NCI-H524 treated with DMSO at 0.1 percent for 48 hours (cell line): ENCODE measurements at places on chromosomes 11 and 22.

- DNase-seq: no peak
Observed at GRCh38 chr11:64356498-64357411, 2.2 kb upstream of the RPS6KA4 start.

- DNase-seq: no peak
Observed at GRCh38 chr11:123061403-123062157, at the start of gene HSPA8. TSS of gene HSPA8 (minus strand) at chr11:123062136. CDS start at chr11:123061324, 812 bp downstream.

- no peak for DNase-seq
Observed at GRCh38 chr11:20669820-20670684, 666 bp downstream of the NELL1 start.

- no peak for DNase-seq
Observed at GRCh38 chr22:49929994-49930575, 11.7 kb downstream of the CRELD2 start.

DNA sequence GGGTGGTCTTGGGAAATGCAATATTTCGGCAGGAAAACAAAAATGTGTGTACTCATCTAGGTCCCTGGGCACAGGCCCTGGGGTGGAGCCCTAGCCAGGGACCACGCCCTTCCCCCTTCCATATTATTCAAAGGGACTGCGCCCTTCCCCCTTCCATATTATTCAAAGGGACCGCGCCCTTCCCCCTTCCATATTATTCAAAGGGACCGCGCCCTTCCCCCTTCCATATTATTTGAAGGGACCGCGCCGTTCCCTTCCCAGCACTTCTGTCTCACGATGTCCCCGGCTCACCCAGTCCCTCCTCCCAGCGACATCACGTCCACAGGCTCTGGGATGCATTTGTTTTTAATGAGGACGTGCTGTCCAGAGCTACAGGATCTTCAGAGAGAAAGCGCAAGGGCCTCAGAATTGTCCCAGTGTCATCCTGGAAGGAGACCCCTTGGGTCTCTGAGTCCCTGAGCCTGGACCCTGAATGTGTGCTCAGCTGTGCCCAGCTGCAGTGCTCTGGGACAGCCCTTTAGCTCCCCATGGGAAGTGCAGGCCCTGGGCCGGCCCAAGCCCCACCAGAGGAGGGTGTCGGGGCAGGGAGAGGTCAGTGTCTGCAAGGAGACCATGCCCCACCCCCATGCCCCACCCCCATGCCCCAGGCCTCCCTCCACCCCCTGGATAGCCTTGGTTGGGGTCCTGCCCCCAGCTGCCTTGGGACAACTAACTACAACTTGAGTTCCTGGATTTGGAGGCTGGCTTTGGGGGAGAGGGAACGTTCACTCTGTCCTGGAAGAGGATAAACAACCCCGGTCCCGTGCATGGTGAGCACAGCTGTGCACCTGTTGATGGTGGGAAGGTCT lies 810.0 kb downstream of the BRD1 start:
- no peak for DNase-seq

DNA sequence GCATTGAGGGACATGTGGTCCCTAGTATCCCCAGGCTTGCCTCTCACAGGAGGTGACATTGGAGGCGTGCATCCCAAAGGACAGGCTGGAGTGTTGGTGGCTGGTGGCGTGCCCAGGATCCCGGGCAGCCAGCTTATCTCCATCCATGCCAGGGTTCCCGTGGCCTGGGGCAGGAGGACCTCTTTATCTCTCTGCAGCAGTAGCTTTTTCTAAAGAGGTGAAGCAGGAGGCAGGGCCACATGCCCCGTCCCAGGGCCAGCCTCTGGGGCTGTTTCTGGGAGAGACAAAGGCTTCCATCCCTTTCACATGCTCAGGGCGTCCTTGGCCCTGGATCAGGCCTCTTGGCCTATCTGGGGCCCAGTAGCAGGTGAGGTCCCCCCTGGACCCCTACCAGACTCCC lies 19.7 kb downstream of the PARVG start:
- DNase-seq: no peak

GRCh38 chr11:24375931-24376330 lies 120.9 kb upstream of the LUZP2 start:
- no peak for DNase-seq

DNA sequence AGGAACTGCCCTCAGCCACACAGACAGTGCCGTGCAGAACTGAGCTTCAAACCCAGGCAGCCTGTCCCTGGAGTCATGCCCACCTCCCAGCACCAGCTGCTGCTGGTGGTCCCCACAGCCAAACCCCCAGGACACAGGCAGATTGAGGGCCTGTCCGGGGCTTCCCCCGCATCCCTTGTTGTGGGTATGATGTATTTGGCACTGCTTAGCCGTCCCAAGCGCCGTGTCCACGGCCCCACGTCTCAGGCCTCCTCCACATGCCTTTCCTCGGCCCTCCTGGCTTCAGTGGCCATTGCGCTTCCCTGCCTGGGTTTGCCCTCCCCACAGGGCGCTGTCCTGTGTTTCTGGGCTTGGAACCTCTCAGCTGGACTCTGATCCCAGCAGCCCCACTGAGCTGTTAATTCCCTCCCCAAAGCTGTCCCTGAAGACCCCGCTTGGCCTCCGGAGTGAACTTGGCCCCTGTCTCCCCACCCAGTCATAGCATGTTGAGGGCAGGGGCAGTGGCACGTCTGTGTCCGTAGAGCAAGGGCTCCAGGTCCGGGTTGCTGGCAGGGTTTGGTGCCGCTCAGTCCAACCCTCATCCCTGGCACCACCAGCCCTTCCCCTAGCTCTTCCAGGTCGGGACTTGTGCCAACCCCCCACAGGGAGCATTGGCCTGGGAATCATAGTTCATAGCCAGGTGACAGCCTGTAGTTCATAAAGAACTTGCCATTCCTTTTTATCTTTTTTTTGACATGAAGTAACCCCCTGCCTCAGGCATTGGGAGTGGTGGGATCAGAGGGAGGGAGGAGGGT lies 34.5 kb upstream of the TEF start:
- DNase-seq: no peak

DNA sequence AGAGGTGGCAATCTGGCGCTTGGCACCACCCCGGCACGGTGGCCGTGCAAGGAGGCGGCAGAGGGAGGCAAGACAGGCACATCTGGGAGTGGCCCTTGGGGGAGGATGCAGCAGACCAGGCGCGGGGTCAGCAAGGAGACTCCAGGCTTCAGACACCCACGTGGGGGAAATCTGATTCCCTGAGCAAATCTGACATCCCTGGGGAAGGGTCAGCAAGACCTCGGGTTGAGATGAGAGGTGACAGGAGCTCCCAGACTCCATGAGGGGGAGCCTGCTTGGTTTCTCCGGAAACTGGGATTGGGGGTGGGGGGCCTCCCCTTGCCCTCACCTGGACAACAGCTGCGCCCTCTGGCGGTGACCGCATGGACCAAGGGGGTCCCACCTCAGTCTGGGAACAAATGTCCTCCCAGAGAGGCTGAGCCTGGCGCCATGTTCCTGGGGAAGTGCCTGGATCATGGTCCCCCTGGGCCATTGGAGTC lies 4.0 kb upstream of the RCOR2 start:
- DNase-seq: no peak

DNA sequence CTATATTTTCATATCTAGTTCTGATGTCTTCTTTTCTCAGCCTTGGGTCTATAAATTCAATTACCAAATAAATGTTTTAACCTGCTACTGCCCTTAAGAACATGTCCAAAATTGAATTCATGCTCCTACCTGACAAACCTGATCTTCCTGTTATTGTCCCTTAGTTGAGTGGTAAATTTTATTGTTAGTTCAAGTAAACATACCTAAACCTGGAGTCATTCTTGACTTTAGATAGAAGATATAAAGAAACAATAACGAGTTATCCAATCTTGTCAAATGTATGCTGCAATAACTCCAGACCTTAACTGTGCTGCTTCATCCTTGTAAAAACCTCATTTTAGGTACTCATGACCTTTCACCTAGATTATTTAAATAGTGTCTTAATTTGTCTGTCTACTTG lies 34.6 kb upstream of the SC5D start:
- DNase-seq: no peak

DNA sequence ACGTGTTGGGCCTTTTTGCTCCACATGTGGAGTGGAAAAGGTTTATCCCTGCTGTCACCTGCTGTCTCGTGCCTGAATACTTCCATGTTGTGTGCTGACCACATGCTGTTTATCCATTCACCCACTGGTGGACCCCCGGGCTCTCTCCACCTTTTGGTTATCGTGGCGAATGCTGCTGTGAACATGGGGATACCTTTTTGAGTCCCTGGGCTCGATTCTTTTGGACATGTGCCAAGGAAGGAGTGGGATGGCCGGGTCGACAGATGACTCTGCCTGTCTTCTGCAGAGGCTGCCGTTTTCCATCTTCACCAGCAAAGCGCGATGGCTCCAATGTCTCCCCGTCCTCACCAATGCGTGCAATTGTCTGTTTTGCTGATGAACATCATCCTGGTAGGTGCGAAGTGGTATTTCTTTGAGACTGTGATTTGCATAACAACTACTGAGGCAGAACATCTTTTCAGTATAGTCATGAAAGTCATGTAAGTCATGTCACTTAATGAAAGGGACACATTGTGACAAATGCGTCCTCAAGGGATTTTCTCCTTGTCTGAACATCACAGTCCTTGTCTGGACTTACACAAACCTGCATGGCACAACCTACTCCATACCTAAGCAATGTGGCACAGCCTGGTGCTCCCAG lies 758.7 kb downstream of the BRD1 start:
- no peak for DNase-seq

DNA sequence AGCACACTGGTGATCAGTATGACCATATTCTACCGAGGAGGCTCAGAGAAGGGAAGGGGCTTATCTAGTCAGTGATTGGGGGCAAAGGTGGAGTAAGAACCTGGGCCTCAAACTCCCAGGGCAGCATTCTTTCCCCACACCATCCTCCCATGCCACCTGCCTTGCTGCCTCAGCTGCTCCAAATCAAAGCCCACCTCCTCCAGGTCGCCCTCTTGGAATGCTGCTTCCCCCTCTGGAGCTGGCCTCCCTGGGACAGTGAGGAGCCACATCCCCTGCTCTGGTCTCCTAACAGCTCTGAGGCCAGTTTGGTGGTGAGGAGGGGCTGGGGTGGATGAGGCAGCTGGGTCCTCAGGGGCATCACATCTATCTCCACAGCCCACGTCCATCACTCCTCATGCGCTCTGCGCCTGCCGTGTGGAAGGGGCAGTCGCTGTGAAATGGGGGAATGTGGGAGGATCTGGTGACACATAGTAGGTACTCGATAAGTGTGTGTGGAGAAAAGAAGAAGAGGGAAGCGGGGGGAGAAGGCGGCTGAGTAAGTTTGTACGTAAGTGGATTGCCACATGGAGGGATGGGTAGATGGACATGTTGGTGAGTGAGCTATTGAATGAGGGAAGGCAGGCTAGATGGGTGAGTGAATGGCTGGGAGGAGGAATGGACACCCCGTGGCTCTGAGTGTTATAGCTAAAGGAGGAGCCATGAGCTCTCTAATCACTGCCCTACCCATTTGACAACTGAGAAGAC lies 16.1 kb upstream of the ARHGEF17 start:
- DNase-seq: no peak

DNA sequence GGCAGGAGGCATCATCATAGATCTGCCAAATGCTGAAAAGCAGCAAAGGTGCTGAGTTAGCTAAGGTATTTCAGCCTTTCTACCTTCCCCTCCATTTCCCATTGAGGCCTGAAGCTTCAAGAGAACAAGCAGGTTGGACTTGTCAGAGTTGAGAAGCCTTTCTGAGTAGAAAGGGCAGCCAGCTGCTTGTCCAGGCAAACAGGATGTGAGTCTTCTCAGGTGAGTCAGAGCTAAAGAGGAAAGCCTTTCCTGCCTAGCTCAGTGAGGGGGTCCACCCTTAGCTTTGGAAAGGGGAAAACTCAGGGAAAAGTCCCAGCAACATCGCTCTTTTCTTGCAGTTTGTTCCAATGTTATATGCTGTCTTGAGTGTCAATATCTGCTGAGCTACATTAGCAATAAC lies 13.2 kb upstream of the MPZL2 start:
- no peak for DNase-seq

DNA sequence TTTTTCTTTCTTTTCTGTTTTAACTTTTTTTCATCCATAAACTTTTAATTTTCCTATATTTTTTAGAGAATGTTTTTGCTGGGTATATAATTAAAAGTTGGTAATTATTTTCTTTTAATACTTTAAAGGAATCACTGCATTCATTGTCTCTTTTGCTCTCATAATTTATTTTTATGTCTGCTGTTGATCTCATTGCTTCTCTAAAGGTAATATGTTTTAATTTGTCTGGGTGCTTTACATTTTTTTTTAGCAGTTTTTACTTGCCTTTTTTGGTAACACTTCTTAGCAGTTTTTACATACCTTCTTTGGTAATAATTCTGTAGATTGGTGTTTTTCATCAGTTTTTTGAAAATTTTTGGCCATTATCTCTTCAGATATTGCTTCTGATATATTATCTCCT lies 89.4 kb upstream of the BMAL1 start:
- DNase-seq: no peak

- no peak for DNase-seq
Observed at GRCh38 chr11:46238078-46238966, 39.1 kb upstream of the CREB3L1 start.

DNA sequence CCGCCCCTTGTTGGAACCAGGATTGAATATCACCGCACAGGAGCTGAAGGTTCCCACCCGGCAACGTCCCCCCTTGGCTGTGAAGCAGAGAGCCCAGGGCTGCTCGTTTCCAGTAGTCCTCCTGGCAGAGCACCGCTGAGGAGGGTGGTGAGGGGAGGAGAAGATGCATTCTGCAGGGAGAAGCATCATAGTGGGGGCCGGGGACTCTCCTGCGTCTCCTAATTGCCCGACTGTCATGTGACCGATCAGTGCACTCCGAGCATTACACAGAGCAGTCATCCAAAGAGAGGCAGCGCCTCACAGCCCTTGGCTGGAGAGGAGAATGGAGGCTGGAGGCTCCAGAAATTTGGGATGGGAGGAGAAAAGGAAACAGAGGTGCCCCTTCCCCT lies 85.0 kb upstream of the SEPTIN5 start:
- DNase-seq: no peak

DNA sequence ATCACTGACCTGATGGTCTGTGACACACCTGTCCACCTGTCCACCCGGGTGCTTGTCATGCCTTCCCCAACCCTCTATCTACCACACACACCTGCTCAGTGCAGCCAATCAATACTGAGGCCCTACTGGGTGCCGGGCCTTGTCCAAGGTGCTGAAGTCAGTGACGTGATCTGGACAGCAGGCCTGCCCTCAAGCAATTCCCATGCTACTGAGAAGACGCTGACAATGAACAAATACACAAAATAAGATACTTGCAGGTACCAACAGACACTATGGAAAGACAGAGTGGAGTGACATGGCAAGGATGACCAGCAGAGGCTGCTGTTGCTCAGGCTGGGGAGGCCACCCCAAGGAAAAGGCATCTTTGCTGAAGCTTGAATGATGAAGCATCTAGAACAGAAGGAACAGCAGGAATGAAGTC lies 21.2 kb downstream of the PLAAT3 start:
- DNase-seq: no peak

- DNase-seq: no peak
Observed at GRCh38 chr11:128522943-128523518, 64.3 kb downstream of the ETS1 start.

- no peak for DNase-seq
Observed at GRCh38 chr22:35597692-35598395, 19.3 kb downstream of the MB start.
